ENCODE measurements at places on chromosomes 13 and 19.
A peak's percentile ranks its signal among the peaks of the same experiment; 100 is the strongest.

DNA sequence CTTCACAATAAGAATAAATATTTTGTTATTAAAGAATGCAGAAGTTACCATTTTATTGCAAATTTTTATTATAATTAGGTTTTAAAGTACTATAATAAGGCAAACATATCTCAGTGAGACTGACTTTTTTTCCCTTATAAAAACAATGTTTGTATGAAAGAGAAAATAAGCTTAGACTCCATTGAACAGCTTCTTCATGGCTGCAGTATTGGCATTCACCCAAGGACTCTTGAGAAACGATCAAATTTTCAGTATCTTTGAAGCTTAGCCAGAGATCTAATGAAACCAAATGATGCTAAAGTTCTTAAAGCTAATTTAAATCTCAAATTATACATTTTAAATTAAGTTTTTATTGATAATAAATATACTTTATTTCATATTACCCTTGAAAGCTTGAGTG is 128.3 kb downstream of the GGACT start:
- DNase-seq: no peak

DNA sequence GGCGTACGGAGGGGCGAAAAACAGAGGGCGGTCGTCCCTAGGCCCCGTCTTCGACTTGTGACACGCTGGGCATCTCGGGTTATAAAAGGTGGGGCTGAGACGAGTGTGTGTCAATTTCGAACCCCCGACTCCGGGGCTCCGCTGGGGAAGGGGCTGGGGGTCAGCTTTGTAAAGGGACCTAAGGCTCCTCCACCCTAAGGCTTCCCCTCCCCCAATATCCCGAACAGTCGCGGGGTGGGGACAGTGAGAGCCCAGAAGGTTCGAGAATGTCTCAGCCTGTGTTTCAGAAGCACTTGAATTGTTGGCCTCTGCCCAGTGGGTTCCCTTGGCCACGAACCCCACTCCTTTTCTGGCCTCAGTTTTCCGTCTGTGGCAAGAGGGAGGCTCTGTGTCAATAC is 450 bp downstream of the SELENOW start:
- peak; percentile 37 for DNase-seq

DNA sequence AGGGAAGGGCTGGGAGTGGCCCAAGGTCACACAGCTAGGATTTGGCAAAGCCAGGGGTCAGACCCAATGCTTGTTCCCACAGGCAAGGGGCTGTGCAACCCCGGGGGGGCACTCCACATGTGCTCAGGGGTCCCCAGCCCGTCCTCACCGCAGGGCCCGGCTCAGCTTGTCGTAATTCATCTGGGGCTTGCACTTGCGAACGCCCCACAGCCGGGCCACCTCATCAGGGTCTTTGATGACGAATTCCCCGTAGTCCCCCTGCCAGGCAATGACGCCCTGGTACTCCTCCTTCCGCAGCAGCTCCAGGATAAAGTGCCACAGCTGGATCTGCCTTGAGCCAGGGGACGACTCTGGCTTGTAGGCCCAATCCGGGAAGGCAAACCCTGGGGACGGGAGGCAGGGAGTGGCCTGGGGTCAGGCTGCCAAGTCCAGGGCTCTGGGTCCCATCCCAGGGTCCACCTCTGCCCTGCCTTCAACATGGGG is 4.7 kb downstream of the ERF start:
- no peak for DNase-seq

- peak; percentile 82 for DNase-seq
Observed at GRCh38 chr19:53432088-53432661, 391 bp downstream of the ZNF761 start.

GRCh38 chr19:46762245-46762890 is 16.1 kb upstream of the STRN4 start:
- no peak for DNase-seq

DNA sequence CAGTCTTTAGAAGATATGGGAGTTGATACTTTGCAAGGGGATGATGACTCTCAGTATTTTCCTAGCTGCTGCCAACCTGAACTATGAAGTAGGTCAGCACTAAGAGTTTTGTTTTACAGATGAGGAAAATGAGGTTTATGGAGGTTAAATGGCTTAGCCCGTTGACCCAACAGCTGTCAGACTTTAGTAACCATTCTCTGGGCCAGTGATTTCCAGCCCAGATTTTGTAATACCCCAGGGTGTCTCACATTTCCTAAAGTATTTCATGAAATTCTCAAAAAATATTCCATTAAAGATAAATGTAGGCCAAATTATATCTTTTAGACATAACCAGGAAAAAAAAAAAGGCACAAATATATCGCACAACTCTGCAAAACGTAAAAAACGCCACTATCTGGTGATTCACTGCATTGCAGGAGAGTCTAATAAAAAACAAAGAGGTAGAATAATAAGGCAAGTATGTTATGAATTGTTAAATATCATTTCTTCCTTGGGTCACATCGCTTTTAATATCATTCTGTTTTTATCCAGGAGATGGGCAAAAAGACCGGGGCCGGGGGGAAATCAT is 112.5 kb downstream of the DACH1 start:
- DNase-seq: no peak

DNA sequence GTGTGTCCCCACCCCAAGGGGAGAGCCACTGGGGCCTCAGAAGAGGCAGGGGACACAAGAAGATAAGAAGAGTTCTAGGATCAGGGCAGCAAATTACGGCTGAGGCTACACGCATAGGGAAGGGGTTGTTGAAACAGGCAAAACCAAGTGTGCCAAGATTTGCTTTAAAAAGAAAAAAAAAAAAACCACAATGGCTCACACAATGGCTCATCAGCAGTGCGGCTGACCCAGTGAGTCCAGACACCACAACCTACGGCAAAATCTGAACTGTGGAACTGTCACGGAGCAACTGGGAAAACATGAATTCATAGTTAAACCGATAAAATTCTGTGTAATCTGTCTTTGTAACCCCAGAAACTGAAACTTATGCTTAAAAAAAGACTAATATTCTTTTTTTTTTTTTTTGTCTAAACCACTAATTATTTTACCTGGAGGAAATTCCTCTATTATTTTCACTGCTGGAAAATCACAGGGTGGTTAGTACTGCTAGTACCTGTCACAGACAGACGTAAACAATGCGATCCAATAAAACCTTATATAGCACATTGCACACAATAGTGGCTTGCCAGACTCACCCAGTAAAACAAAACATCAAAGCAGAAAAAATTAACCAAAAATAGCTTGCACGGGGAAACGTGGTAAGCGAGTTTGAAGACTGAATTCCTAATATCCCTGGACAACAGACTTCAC is 325.4 kb upstream of the TSHZ3 start:
- DNase-seq: no peak

DNA sequence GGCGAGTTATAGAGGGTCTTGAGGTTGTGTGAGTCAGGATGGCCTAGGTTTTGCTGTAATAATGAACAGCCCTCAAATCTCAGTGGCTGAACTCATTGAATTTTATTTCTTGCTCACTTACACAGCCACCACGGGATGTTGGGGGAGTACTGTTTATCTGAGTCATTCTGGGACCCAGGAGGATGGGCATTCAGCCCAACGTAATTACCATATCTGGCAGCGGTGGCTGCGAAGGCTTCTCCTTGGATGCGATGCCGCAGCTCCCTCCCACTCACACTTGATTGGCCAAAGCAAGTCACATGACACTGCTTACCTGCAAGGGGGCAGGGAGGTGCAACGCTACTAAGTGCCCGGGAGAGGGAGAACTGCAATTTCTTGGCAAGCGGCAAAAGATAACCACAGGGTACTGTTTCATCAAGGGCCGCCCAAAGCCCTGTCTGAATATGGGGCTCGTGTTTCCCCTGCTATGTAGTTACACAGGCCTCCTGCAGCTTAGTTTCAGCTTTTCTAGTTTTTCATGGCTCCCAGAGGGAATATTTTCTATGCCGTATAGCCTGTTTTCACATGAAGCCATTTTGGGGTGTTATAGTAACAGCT is 19.9 kb downstream of the ZSWIM9 start:
- DNase-seq: peak; percentile 42

GRCh38 chr13:31424130-31424729 is 224.5 kb downstream of the B3GLCT start:
- DNase-seq: peak; percentile 81

- DNase-seq: no peak
Observed at GRCh38 chr13:23472189-23472588, 38.7 kb upstream of the SACS start.

GRCh38 chr13:27533155-27533643 is 82.8 kb upstream of the MTIF3 start:
- DNase-seq: peak; percentile 68

GRCh38 chr13:105825071-105825470 is 710.4 kb downstream of the EFNB2 start:
- no peak for DNase-seq

- no peak for DNase-seq
Observed at GRCh38 chr19:3725121-3725520, 16.9 kb downstream of the TJP3 start.

- no peak for DNase-seq
Observed at GRCh38 chr13:77916488-77916887, 2.1 kb downstream of the EDNRB start.

- no peak for DNase-seq
Observed at GRCh38 chr13:75485286-75486062, 3.5 kb upstream of the TBC1D4 start.

GRCh38 chr19:36797786-36798108 is 25.1 kb upstream of the ZNF850 start:
- no peak for DNase-seq

- no peak for DNase-seq
Observed at GRCh38 chr13:50626101-50626547, 217.4 kb downstream of the DLEU7 start.

GRCh38 chr19:51079481-51080110 is 3.1 kb downstream of the KLK14 start:
- no peak for DNase-seq

All from left lung (tissue), 14 donors.